ENCODE measurements at places on chromosomes 3 and 15.

DNA sequence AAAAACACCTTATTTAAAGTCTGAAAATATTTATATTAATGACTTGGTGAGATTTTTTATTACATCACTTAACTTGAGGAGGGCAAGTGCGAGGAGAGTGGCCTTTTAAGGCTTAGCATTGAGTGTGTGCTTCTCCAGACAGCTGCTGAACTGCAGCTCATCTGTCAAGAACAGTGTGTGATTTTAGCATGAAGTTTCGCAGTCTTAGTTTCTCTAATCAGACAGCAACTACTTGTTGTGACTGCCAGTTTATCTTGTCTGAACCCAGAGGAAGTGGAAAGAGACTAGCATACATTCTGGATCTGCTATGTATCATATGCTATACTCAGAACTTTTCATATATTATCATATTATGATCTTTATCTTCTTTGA, 291.7 kb upstream of the ROPN1 start:
- no peak for DNase-seq

GRCh38 chr15:91867581-91868026, 14.1 kb downstream of the SLCO3A1 start:
- no peak for DNase-seq

DNA sequence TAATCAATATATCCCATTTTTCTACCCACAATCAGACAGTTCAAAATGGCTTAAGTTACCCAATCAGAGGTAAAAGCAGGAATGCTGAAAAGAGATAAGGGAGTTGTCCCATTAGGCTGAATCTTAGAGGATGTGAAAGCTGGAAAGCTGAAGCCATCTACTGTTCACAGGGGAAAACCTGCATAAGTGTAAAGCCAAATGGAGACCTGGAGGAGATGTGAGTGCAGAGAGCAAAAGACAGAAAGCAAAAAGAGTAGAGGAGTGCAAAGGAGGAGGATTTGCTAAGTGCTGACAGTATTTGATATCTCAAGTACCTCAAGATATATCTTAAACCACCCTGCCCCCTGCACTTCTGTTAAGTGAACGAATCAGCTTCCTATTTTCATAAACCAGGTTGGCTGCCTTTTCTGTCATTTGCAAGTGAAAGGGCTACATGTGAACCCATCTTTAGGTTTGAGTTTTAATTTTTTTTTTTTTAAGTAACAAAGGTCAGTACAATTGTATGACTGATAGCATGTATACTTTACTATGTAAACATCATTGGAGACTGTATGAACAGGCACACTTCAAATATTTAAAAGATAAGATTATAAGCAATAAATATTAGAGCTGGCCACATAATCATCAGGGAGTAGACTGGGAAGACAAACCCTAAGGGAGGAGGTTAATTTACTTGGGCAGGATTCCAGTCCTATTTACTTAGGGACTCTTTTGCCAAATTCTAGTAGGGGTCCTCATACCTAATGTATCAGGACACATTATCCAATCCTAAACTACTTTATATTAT, 22.8 kb upstream of the P2RY1 start:
- no peak for DNase-seq

DNA sequence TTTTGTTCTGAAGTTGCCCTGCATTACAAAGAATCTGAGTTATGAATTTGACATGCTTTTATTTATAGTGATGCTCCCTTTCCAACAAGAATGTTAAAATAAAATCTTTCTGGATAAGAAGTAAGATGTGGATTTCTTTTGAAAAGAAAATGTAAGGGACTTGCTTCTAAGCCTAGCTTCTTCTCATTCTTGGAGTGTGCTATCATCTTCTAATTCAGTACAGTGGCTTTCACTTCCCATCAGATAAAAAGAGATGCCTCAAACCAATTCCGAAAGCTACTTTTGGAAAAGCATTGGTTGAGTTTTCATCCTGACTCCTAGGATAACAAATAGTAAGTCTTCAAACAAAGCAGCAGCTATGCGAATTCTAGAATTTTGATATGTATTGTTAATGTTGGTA, 197.0 kb upstream of the ZPLD1 start:
- no peak for DNase-seq

DNA sequence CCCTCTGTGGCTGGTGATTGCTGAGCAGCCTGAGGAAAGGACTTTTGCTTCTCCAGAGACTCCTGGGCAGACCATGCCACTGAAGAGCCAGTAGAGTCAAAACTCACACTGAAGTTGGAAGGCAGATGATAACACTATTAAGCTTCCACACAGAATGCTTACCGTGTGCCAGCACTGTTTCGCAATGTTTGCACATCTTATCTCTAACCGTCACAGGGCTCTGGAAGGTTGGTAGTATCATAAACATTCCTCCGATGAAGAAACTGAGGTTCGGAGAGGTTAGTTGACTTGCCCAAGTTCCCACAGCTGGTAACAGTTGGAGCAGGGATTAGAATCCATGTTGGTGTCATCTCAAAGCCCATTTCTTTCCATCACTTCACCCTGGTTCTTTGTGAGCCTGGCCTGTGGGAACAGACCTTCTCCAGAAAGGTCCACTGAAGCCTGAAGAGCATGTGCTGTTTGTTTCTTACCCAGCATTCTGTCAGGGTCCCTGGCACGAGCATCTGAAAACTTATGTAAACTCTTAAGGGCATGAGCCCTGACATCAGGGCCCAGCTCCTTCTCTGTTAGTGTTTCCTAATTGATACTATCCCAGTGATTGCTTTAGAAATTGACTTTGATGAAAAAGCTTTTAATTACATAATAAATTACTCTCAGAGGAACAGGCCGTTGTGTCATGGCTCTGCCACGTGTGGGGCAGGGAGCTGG, 77.0 kb upstream of the PRR23C start:
- DNase-seq = no peak

- no peak for DNase-seq
These were observed 484.2 kb upstream of the ATP11B start for GRCh38 chr3:182309120-182309519.
